ENCODE measurements at places on chromosomes 7 and 10.
A peak's percentile ranks its signal among the peaks of the same experiment; 100 is the strongest.

GRCh38 chr7:16463520-16463919 lies 2.0 kb downstream of the SOSTDC1 start:
- no peak for DNase-seq

DNA sequence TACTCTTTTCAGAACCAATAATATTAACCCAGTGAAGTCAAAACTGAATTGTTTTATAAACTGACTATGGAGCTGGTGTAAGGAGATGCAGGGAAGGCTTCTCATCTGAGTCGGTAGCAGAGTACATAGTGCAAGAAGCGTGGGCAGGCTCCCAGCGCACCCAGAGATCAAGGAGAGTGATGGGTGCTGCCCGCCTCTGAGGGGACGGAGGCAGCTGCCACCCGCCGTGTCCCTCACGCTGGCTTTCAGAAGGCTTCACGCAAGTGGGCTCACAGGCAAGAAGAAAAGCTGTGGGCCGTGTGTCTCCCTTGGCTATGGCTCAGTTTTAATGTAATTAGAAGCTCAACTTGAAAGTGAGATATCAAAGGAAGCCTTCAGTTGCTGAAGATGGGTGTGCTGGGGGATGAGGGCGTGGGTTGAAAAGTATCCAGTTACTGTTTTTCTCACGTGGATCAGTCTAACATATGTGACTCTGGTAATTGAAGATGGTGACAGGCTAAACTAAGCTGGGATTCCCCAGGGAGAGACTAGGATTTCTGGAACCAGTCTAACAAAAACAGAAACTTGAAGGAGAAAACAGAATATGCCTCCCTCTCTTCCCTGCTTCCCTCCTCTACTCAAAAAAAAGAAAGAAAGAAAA lies 159.9 kb downstream of the MGMT start:
- DNase-seq, result no peak

DNA sequence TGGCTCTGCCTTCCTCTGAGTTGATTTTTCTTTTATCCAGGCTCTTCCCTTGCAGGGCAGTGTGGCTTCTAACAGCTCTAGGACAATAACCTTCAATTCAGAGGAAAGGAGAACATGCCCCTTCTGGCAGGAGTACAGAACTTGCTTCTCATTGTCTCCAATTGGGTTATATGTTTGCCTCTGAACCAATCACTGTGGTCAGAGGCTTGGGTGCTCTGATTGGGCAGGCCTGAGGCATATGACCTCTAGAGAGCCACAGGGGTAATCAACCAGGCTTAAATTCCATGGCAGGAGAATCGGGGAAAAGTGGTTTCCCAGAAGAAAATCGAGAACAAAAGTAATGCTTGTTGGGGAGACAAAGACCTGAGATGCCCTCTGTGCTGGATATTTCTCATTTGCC lies 240.0 kb downstream of the REEP3 start:
- no peak for DNase-seq

DNA sequence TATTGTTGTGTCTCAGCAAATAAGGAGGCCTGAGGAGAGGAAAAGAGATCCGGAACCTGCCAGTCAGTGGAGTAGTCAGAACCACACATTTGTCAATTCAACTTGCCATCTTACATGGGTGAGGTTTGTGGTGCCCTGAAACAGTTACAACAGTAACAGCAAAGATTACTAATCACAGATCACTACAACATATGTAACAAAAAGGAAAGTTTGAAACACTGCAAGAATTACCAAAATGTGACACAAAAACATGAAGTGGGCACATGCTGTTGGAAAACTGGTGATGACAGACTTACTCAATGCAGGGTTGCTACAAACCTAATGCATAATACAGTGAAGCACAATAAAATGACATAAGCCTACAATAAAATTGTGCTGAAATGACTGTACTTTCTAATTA lies 89.4 kb downstream of the LRRN3 start:
- no peak for DNase-seq

DNA sequence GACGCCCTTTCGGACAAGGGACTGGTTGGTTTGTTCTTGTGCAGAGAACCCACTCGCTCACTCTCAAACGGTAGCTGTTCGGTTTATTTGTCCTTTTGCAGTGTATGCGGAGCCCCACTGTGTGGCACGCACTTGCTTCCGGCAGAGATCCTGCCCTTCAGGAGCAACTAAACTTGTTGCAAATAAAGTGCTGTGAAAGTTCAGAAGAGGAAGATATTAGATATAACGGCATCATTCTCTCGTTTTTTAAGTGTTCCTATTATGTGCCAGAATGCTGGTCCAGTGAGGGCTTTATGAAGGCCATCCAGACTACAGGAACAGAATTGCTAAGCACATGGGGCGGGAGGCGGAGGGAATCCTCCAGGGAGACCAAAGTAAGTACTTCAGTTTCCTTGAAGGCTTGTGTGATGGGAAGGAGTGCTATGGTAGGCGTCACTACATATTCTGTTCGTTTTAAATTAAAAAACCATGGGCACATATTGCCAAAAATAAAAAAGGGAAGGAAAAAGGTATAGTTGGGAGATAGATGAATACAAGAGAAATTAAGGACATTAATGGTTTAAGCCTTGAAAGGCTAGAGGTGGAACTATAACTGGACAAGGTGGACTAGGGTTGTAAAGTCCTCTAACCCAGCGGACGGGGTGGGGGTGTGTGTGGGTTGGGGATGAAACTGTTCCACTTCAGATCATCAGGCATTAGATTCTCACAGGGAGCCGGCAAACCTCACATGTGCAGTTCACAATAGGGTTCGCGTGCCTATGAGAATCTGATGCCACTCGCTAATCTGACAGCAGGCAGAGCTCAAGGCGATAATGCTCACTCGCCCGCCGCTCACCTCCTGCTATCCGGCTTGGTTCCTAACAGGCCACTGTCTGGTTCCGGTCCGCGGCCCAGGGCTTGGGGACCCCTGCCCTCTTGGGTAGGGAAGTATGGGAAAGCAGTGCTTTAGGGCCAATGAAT lies 704 bp upstream of the ERLIN1 start:
- DNase-seq, result peak; percentile 8

GRCh38 chr7:80444811-80445210 lies 67.1 kb downstream of the GNAT3 start:
- DNase-seq, result no peak

DNA sequence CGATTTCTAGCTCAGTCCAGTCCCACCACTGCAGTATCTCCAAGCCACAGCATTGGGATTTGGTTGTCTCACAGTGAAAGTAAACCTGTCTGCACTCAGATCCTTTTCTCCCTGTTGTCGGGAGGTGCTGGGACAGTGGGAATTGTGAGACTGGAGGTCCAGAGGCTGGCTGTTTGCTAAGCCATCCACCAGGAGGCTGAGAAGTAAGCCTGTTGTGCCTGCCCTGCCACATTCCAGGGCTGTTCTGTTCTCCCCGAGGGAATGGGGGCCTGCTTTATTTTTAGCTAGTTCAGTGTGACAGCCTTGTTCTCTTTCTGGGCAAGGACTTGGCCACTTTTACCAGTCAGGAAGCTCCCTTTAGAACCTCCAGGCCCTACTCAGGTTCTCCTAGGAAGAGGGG lies 54.9 kb downstream of the HK1 start:
- no peak for DNase-seq

GRCh38 chr7:98051118-98051744 lies 55.4 kb upstream of the LMTK2 start:
- peak; percentile 75 for DNase-seq

DNA sequence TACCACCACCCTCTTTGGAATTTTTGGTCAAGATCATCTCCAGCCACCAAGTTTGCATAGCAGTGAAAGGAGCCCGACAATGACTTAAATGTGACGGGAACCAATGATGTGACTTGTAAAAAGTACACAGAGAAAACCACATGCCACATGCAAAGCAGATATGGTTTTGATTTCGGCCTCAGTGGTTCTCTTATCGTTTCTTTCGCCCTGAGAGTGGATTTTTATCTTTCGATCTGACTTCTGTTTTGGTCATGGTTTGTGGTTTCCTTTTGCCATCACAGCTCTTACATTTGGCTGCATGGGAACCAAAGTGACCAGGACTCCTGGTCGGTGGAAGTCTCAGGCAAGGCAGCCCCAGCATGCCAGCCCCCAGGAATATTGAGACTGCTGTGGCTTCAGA lies 31.5 kb downstream of the TCF7L2 start:
- no peak for DNase-seq

- no peak for DNase-seq
Observed at GRCh38 chr10:87105446-87106124, 10.6 kb downstream of the SHLD2 start.

DNA sequence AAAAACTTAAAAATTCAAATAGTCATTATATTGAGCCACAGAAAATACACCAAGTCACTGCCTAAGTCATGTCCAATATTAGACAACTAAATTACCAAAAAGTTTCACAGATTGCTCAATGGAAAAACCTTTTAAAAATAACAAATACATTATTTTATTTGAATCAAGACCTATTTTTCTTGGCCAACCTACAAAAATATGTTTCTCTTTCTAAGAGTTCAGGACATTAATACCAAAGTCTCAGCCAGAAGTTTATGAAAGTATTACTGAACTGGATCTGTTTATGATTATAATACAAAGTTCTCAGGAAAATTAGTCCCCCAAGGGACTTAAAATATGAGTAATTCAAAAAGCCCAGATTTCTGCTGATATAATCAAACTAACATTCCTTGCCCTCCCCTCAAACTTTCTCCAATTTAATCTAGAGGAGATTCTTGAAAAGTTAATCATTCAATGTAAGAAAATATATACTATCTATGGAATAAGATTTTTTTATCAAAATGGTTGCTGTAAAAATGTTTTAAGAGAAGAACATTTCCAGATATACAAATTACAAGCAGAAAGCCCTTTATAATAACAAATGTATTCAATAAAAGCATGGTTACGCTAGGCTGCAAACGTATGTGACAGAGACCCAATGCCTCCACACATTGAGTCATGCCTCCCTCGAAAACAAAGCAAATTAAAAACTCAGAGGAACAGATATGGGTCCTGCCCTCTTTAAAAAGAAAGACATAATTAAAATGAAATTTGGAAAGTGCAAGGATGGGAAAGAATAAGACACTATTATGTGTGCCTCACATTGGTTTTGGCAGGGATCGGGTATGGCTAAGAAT lies 381.6 kb downstream of the PARD3 start:
- no peak for DNase-seq

GRCh38 chr10:130647341-130647740 lies 511.1 kb downstream of the GLRX3 start:
- DNase-seq, result no peak

DNA sequence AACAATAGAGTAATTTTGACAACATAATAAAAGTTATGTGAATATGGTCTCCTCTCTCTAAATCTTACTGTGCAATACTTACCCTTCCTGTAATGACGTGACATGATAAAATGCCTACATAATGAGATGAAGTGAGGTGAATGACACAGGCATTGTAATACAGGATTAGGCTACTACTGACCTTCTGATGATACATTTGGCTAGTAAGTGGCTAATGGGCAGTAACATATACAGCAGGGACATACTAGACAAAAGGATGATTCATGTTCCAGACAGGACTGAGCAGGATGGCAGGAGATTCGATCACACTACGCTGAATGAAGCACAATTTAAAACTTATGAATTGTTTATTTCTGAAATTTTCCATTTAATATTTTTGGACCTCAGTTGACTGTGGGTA lies 4.7 kb downstream of the C10orf88 start:
- DNase-seq, result no peak

DNA sequence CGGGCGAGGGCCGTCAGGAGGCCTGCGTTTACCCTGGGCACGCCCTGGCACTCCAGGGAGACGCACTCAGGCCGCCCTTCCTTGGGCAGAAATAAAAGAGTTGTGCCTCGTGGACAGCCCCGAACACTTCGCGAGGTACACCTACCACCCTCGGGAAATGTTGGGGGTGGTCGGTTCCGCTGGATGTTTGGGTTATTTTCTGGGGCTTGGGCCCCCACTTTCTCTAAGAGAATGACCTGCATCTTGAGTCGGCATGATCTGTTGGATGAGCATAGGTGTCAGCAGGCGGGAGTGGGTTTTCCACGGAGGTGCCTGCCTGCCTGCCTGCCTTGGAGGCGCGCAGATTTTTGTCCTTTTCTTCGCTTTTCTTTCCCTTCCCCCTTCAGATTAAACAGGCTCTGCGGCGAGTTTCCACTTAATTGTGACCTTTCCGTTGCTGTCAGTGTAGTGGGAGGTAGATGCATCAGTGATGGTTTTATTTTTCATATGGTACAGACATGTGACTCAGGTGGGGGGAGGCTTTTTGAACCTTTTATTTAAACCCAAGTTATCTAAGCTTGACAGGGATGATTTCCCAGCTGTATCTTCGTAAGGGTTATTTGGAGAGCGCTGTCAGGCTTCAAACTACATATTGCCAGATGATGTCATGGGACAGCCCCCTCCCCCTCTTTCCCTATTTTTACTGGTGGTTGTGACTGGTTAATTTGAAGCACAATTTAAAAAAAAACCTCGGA lies 661 bp downstream of the HECTD2 start:
- no peak for DNase-seq

GRCh38 chr10:31063841-31064240 lies 32.2 kb upstream of the ZNF438 start:
- DNase-seq, result no peak

- DNase-seq, result no peak
Observed at GRCh38 chr10:11206676-11207559, 189.2 kb downstream of the CELF2 start.

DNA sequence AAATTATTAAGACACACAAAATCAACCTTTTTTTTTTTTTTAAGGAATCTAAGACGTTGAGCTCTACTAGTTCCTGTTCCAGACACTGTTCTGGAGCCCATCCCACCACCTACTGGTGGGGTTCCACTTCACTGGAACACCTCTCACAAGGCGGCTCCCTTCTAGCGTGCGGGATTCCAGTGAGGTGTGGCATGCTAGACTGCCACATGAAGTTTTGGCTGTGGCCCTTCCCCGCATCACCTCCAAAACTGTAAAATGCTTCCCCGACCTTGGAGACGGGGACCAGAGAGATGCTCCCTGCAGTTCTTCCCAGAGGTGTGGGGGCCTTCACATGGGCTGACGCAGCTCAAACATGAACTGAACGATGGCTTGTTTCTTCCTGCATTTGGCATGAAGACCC lies 12.6 kb downstream of the FAM53B start:
- peak; percentile 2 for DNase-seq

DNA sequence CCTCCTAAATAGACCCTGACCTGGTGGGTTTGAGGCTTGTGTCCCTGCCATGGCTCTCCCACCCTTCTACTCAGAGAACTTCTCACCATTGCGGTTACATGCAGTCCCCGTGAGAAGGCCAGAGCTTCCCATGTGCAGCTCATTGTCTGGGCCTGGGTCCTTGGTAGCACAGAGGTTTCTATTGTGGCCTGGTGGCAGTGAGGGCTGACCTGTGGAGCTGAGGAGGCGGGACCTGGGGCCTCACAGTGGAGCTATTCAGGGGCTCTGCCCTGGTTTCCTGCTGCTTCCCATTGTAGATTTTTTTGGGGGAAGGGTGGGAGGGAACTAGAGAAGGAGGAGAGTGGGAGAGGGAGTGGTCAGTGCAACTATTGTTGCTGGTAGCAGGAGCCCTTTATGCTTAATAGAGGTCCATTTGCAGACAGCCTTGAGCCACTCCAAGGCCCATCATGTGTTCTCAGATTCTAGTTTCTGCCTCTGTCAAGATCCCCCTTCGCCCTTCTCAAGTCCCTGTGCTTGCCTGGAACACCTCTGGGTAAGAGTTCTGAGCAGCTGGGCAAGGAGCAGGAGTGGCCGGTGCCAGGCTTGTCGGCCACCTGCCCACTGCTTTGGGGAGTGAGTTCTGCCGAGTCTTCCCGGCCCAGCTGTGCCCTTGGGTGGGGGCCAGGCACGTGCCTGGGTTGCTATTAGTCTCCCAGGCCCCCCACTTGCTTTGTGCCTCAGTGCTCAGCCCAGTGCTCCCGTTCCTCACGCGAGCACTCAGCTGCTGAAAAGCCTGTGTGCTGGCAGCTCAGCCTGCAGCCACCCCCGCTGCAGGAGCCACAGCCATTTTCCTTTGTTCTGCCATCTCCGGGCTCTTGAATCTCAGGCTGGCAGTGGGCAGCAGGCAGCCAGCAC lies 10.7 kb downstream of the TSPAN14 start:
- DNase-seq, result peak; percentile 64

- no peak for DNase-seq
Observed at GRCh38 chr7:1973321-1974251, 259.2 kb downstream of the MAD1L1 start.

Measured in CD4-positive, alpha-beta T cell treated with Interleukin-17A for 4 hours (primary cell).